ENCODE measurements at places on chromosomes 3 and 15. TPM values are rescaled to one million over a fixed set of nuclear protein-coding genes. Genes with fewer than 3 reads are reported as not detected.
A peak's percentile ranks its signal among the peaks of the same experiment; 100 is the strongest.

- H3K4me1 ChIP-seq, result peaks cover 7% of the 10 kb centered on the region
- H3K27me3 ChIP-seq, result no peaks in the 10 kb centered on the region
- H3K27ac ChIP-seq, result peak overlapping the region; percentile 78
- no peak for DNase-seq
These were observed 10.0 kb upstream of the PLXNA1 start for GRCh38 chr3:126972866-126973265.

DNA sequence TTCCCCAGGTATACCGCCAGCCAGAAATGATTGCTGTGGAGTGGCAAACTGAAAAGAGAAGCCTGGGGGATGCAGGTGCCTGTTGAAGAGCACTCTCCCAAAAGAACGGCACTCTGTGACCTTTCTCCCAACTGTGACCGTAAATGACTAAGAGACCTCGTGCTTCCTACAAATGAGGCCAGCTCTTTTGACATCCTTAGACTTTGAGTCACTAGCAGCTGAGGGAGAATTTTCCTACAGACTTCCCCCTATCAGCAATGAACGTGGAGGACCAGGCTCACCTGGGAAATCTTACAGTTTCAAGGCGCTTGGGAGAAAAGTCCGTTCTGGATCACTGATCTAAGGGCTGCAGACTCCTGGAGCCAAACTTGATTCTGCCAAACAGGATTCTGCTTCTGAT, 8.6 kb downstream of the AQP9 start:
- no peak overlapping the region for H3K4me3 ChIP-seq
- no peaks in the 10 kb centered on the region for H3K27me3 ChIP-seq
- no peaks in the 10 kb centered on the region for H3K4me1 ChIP-seq
- H3K36me3 ChIP-seq, result no peaks in the 10 kb centered on the region
- DNase-seq, result peak; percentile 36
- peak overlapping the region; percentile 18 for H3K27ac ChIP-seq

DNA sequence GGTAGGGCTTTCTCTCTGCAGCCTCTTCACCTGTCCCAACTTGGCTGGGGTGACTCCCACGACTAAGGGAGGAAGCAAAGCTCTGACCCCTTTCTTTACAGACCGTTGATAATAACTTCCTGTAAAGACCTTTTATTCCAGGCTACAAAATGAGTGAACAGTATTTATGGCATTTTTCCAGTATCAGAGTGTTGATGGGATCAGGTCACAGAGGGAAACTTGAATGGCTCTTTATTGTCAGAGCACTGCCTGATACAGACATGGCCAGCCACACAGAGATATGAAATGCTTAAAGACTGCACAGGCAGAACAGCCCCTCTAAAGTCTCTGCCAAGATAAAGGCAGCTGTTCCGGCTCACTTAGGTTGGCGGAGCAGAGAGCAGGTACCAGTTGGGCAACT, 1033.9 kb upstream of the NR2F2 start:
- no peak for DNase-seq
- no peak overlapping the region for H3K4me3 ChIP-seq
- H3K36me3 ChIP-seq, result no peaks in the 10 kb centered on the region
- no peaks in the 10 kb centered on the region for H3K27me3 ChIP-seq
- H3K27ac ChIP-seq, result peak overlapping the region; percentile 93

- H3K4me3 ChIP-seq, result no peak overlapping the region
- no peak overlapping the region for H3K27ac ChIP-seq
- no peaks in the 10 kb centered on the region for H3K27me3 ChIP-seq
- H3K4me1 ChIP-seq, result no peaks in the 10 kb centered on the region
- no peak for DNase-seq
These were observed 75.1 kb downstream of the FOXB1 start for GRCh38 chr15:60079210-60079609.

DNA sequence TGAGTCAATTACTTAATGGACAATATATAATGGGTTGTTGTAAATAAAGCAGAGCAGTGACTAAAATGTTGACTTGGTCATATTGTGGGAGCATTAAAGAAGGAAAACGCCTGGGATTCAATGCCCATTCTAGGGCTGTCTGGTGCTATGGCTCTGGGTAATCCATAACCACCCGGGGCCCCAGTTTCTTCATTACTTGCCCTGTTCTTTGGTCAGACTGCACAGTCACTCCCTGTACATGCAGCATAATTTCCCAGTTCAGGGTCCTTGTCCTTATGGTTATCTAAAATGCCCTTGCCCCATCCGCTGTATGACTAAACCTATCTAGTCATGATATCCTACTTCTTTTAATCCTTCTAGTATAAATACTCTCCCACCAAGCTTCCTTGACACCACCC, 27.5 kb upstream of the DENND4A start:
- H3K27ac ChIP-seq, result no peak overlapping the region
- no peak for DNase-seq
- H3K4me1 ChIP-seq, result peaks cover 5% of the 10 kb centered on the region
- H3K36me3 ChIP-seq, result no peaks in the 10 kb centered on the region
- no peak overlapping the region for H3K4me3 ChIP-seq

GRCh38 chr3:119731560-119732343, 28.9 kb downstream of the CFAP91 start:
- peaks cover 43% of the 10 kb centered on the region for H3K36me3 ChIP-seq
- no peak overlapping the region for H3K27ac ChIP-seq
- no peaks in the 10 kb centered on the region for H3K4me1 ChIP-seq
- no peak overlapping the region for H3K4me3 ChIP-seq
- no peak for DNase-seq

DNA sequence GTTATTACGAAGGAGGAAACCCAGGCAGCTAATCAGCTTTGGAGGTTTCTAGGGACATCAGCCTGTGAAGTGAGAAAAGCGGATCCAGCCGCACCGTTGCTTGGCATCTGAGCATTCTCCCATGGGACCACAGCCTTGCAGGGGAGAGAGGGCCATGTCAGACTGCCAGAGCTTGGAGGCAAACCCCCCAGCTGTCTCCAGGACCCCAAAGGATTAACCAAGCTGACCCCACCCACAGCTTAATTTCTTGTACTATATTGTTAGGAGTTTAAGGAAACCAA, 5.1 kb downstream of the IGDCC3 start:
- peaks cover 51% of the 10 kb centered on the region for H3K27me3 ChIP-seq
- H3K36me3 ChIP-seq, result no peaks in the 10 kb centered on the region
- H3K4me1 ChIP-seq, result peaks cover 16% of the 10 kb centered on the region
- H3K4me3 ChIP-seq, result no peak overlapping the region
- no peak overlapping the region for H3K27ac ChIP-seq

Gene HACL1
- 28.8 TPM for total RNA-seq

Gene TSEN2
- 40.2 TPM for total RNA-seq

Gene FSTL1
- 942 TPM for total RNA-seq

Gene RSL24D1
- 56.5 TPM for total RNA-seq

Data from tibial nerve (tissue), 4 donors.